ENCODE measurements at places on chromosomes 6 and 20.
A peak's percentile ranks its signal among the peaks of the same experiment; 100 is the strongest.

GRCh38 chr6:125259354-125259736 is 42.4 kb downstream of the HDDC2 start:
- no peak overlapping the region for H3K27ac ChIP-seq
- no peaks in the 10 kb centered on the region for H3K4me1 ChIP-seq
- no peak for DNase-seq
- H3K36me3 ChIP-seq, result no peaks in the 10 kb centered on the region
- no peaks in the 10 kb centered on the region for H3K27me3 ChIP-seq
- H3K4me3 ChIP-seq, result no peak overlapping the region

- no peaks in the 10 kb centered on the region for H3K27me3 ChIP-seq
- DNase-seq, result peak; percentile 16
- no peaks in the 10 kb centered on the region for H3K4me1 ChIP-seq
- no peak overlapping the region for H3K4me3 ChIP-seq
Measured at GRCh38 chr20:33132513-33133372, 35.2 kb upstream of the BPIFA2 start.

- no peaks in the 10 kb centered on the region for H3K27me3 ChIP-seq
- H3K4me3 ChIP-seq, result no peak overlapping the region
- peaks cover 14% of the 10 kb centered on the region for H3K4me1 ChIP-seq
- H3K36me3 ChIP-seq, result no peaks in the 10 kb centered on the region
- no peak overlapping the region for H3K27ac ChIP-seq
Measured at GRCh38 chr20:31476643-31477215, 1.6 kb downstream of the REM1 start.

GRCh38 chr6:56807326-56807988 is 147.4 kb upstream of the BEND6 start:
- no peaks in the 10 kb centered on the region for H3K27me3 ChIP-seq
- no peak overlapping the region for H3K4me3 ChIP-seq
- H3K36me3 ChIP-seq, result no peaks in the 10 kb centered on the region
- no peak for DNase-seq

DNA sequence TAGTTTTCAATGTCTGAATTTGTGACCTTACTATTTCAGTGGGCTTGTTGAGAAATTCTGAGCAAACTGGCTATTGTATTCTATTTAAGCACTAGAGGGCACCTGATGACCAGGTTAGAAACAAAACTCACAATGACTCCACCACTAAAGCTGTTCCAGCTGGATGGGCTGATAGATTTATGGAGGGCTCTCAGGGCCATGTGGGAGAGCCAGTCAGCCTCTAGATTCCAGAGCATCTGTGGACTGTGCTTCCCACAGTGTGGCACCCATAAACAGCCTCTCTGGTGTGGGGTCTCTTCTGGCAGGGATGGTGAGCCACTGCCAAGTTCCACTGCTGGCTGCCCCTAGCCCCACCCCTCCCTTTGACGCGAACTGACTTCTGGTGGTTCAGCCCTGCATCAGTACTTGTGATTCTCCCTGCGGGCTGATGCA is 29.2 kb downstream of the C6orf58 start:
- no peaks in the 10 kb centered on the region for H3K27me3 ChIP-seq
- DNase-seq, result no peak
- no peak overlapping the region for H3K27ac ChIP-seq
- H3K4me1 ChIP-seq, result no peaks in the 10 kb centered on the region
- H3K4me3 ChIP-seq, result no peak overlapping the region

GRCh38 chr6:45652416-45652815 is 274.7 kb upstream of the SUPT3H start:
- H3K27me3 ChIP-seq, result no peaks in the 10 kb centered on the region
- no peaks in the 10 kb centered on the region for H3K36me3 ChIP-seq
- no peak overlapping the region for H3K4me3 ChIP-seq
- H3K27ac ChIP-seq, result no peak overlapping the region
- no peaks in the 10 kb centered on the region for H3K4me1 ChIP-seq

GRCh38 chr6:53397283-53397682 is 48.5 kb upstream of the ELOVL5 start:
- no peak overlapping the region for H3K27ac ChIP-seq
- no peaks in the 10 kb centered on the region for H3K4me1 ChIP-seq
- H3K27me3 ChIP-seq, result no peaks in the 10 kb centered on the region
- H3K4me3 ChIP-seq, result no peak overlapping the region

- peak overlapping the region; percentile 99 for H3K27ac ChIP-seq
- H3K4me3 ChIP-seq, result peak overlapping the region; percentile 89
- H3K4me1 ChIP-seq, result peaks cover 64% of the 10 kb centered on the region
- no peaks in the 10 kb centered on the region for H3K27me3 ChIP-seq
Measured at GRCh38 chr6:37171970-37172812, 2.2 kb downstream of the PIM1 start.

- no peak for DNase-seq
- H3K27me3 ChIP-seq, result no peaks in the 10 kb centered on the region
- H3K36me3 ChIP-seq, result no peaks in the 10 kb centered on the region
- H3K4me3 ChIP-seq, result no peak overlapping the region
- no peak overlapping the region for H3K27ac ChIP-seq
- no peaks in the 10 kb centered on the region for H3K4me1 ChIP-seq
Measured at GRCh38 chr6:128307671-128308070, 212.7 kb downstream of the PTPRK start.

GRCh38 chr6:169139179-169139971 is 114.3 kb downstream of the THBS2 start:
- no peak overlapping the region for H3K4me3 ChIP-seq
- H3K36me3 ChIP-seq, result no peaks in the 10 kb centered on the region
- no peak for DNase-seq
- no peak overlapping the region for H3K27ac ChIP-seq

DNA sequence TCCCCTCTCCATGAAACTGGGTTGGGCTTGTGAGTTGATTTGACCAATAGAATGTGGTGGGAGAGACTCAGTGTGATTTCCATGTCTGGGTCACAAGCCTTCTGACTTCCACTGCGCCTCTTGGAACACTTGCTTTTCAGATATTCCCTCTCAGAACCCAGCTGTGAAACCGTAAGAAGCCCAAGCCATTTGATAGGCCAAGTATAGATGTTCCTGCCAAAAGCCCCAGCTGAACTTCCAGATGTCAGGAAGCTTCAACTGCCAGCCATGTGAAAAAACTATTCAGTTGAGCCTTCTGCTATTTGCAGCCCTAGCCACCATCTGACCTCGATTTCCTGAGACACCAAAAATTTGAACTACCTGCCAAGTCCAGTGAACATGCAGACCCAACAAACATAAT is 387.8 kb upstream of the GJE1 start:
- DNase-seq, result no peak
- H3K27me3 ChIP-seq, result no peaks in the 10 kb centered on the region
- H3K27ac ChIP-seq, result no peak overlapping the region
- H3K36me3 ChIP-seq, result no peaks in the 10 kb centered on the region
- H3K4me1 ChIP-seq, result no peaks in the 10 kb centered on the region

- H3K4me3 ChIP-seq, result no peak overlapping the region
- no peak overlapping the region for H3K27ac ChIP-seq
- DNase-seq, result no peak
- peaks cover 28% of the 10 kb centered on the region for H3K4me1 ChIP-seq
Measured at GRCh38 chr6:75755704-75756103, 6.7 kb downstream of the MYO6 start.

DNA sequence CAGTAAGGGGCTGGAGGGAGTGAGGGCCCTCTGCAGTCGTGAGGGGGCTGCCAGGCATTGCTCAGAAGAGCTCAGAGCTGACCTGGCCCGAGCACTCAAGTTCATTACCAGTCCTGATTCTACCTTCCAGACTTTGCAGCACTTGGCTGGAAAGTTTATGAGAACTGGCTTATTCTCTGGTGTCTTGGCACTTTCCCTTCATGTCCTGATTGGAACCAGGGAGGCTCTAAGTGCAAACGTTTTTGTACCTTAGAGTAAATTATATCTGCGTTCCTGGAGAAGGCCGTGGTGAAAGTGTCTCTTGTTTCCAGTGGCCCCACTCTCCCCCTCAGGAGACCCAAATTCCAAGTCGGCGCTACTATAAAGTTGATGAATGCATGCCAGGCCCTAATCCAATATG is 402.3 kb downstream of the CDC5L start:
- DNase-seq, result no peak
- H3K27me3 ChIP-seq, result peaks cover 5% of the 10 kb centered on the region
- H3K36me3 ChIP-seq, result no peaks in the 10 kb centered on the region
- no peak overlapping the region for H3K4me3 ChIP-seq

GRCh38 chr6:44679438-44680201 is 292.1 kb downstream of the CDC5L start:
- no peak overlapping the region for H3K4me3 ChIP-seq
- DNase-seq, result no peak
- H3K4me1 ChIP-seq, result no peaks in the 10 kb centered on the region
- H3K36me3 ChIP-seq, result no peaks in the 10 kb centered on the region

DNA sequence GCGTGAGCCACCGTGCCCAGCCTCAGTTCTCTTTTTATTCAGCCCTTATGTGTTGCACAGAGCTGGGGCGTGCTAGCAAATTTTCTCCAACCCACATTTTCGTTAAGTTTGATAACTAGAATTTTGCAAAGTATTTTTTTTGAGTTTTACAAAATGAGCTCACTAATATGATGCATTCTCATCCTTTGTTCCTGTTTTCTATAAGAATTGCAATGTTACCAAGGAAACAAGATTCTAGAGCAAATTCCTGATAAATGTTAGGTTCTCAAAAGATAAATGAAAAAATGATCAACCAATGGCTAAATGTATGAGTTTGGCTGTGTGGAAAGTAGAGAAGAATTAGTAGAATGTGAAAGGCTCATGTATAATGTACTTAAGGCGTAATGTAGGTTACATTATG is 529.8 kb downstream of the MAFB start:
- no peak overlapping the region for H3K27ac ChIP-seq
- no peak for DNase-seq
- no peaks in the 10 kb centered on the region for H3K4me1 ChIP-seq
- H3K4me3 ChIP-seq, result no peak overlapping the region
- H3K36me3 ChIP-seq, result no peaks in the 10 kb centered on the region

- no peaks in the 10 kb centered on the region for H3K36me3 ChIP-seq
- no peaks in the 10 kb centered on the region for H3K4me1 ChIP-seq
- H3K27ac ChIP-seq, result no peak overlapping the region
- H3K27me3 ChIP-seq, result no peaks in the 10 kb centered on the region
- H3K4me3 ChIP-seq, result no peak overlapping the region
- DNase-seq, result peak; percentile 57
Measured at GRCh38 chr6:68967549-68968300, 332.6 kb downstream of the ADGRB3 start.

- no peaks in the 10 kb centered on the region for H3K36me3 ChIP-seq
- H3K27me3 ChIP-seq, result peaks cover 45% of the 10 kb centered on the region
- H3K27ac ChIP-seq, result peak overlapping the region; percentile 48
- DNase-seq, result no peak
- peaks cover 36% of the 10 kb centered on the region for H3K4me1 ChIP-seq
- H3K4me3 ChIP-seq, result no peak overlapping the region
Measured at GRCh38 chr6:7546020-7546369, 4.5 kb downstream of the DSP start.

GRCh38 chr20:40679184-40679583 is 9.9 kb downstream of the MAFB start:
- H3K4me3 ChIP-seq, result no peak overlapping the region
- no peaks in the 10 kb centered on the region for H3K36me3 ChIP-seq
- H3K27me3 ChIP-seq, result peaks cover 14% of the 10 kb centered on the region
- peaks cover 36% of the 10 kb centered on the region for H3K4me1 ChIP-seq
- DNase-seq, result no peak
- no peak overlapping the region for H3K27ac ChIP-seq

- H3K27ac ChIP-seq, result no peak overlapping the region
- no peak overlapping the region for H3K4me3 ChIP-seq
- peaks cover 26% of the 10 kb centered on the region for H3K27me3 ChIP-seq
- H3K36me3 ChIP-seq, result no peaks in the 10 kb centered on the region
Measured at GRCh38 chr20:63165356-63166192, 50.4 kb downstream of the YTHDF1 start.

DNA sequence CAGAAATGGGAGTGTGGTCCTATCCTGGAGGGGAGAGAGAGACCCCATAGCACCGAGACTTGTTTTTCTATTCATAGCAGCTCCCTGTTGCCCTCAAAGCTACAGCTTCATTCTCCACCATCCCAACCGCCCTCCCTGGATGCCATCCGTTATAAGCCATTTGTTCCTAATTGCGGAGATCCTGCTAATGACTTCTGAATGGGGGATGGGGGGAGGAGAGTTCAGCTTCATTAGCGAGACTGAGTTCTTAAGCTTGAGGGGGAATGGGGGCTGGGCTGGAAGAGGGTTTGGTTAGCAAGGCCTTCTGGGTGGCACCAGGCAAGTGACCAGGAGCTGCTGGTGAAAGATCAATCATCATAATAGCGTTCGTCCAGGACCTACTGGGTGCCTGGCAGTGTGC is 27.1 kb downstream of the FOXP4 start:
- H3K27ac ChIP-seq, result no peak overlapping the region
- DNase-seq, result no peak
- H3K27me3 ChIP-seq, result no peaks in the 10 kb centered on the region

- no peaks in the 10 kb centered on the region for H3K27me3 ChIP-seq
- DNase-seq, result no peak
- no peaks in the 10 kb centered on the region for H3K36me3 ChIP-seq
- no peak overlapping the region for H3K4me3 ChIP-seq
- no peak overlapping the region for H3K27ac ChIP-seq
Measured at GRCh38 chr6:73085443-73085871, 139.8 kb downstream of the KHDC1L start.

DNA sequence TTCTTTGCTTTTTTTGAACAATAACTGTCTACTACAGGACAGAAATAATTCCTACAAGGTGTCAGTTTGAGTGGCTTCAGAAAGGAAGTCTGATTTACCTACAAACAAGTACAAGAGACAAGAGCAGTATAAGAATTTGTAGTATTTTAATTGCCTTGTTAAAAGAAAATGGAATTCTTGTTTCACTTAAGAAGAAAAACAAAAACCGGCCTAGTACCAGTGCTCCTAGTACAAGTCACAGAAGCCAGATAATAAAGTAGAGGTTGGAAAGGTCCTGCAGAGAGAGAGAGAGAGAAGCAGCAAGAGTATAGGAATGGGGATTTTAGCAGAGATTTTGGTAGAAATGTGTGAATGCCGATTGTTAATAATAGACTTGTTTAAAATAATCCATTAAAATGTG is 6.4 kb downstream of the TAB2 start:
- H3K27me3 ChIP-seq, result no peaks in the 10 kb centered on the region
- no peaks in the 10 kb centered on the region for H3K36me3 ChIP-seq
- peaks cover 99% of the 10 kb centered on the region for H3K4me1 ChIP-seq
- peak overlapping the region; percentile 9 for H3K27ac ChIP-seq
- no peak for DNase-seq

- no peaks in the 10 kb centered on the region for H3K27me3 ChIP-seq
- DNase-seq, result no peak
- H3K36me3 ChIP-seq, result no peaks in the 10 kb centered on the region
- no peak overlapping the region for H3K4me3 ChIP-seq
- peaks cover 3% of the 10 kb centered on the region for H3K4me1 ChIP-seq
Measured at GRCh38 chr6:53437557-53438202, 88.9 kb upstream of the ELOVL5 start.

- H3K4me1 ChIP-seq, result no peaks in the 10 kb centered on the region
- no peaks in the 10 kb centered on the region for H3K36me3 ChIP-seq
- no peaks in the 10 kb centered on the region for H3K27me3 ChIP-seq
- DNase-seq, result no peak
Measured at GRCh38 chr6:45548657-45549515, 171.2 kb upstream of the SUPT3H start.

DNA sequence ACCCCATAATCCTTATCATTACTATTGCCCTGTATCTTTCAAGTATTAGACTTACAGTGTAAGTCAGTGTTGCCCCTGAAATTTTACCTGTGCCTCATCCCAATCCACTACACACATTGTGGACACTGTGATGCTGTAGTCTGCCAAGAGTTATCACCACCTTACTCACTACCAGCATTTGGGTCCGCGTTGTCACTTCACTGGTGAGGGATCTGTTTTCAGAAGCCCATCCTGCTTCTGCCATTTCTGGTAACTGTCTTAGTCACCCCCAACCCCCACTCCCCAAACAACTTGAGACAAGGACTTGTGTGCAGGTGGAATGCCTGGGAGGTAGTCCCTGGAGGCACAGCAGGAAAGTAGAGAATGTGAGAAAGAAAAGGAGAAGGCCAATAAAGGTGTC is 6.0 kb upstream of the RAB44 start:
- H3K4me3 ChIP-seq, result no peak overlapping the region
- H3K36me3 ChIP-seq, result peaks cover 12% of the 10 kb centered on the region
- peaks cover 13% of the 10 kb centered on the region for H3K4me1 ChIP-seq
- DNase-seq, result no peak

All from stomach (tissue), 19 donors.